ENCODE measurements at places on chromosomes 13 and 19. TPM values are rescaled to one million over a fixed set of nuclear protein-coding genes. Genes with fewer than 3 reads are reported as not detected.

GRCh38 chr19:55092423-55093318 lies 17.0 kb downstream of the EPS8L1 start:
- DNase-seq: no peak

GRCh38 chr19:35231956-35232645 lies 3.6 kb upstream of the FAM187B start:
- DNase-seq: no peak

DNA sequence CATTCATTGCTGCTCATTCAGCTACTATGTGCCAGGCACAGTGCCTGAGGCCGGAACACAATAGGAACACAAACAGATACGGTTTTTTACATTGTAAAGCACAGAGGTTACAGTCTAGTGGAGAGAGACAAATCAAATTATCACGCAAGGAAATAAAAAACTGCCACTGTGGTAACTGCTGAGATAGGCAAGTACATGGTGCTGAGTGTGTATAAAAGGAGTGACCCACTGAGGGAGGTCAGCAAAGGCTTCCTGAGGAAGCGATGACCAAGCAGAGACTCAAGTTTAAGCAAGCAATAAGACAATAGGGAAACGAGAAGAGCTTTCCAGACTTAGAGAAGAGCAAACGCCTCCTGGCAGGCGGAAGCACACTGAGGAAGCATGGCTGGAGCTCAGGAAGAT lies 56.4 kb downstream of the NUFIP1 start:
- no peak for DNase-seq

GRCh38 chr13:110921209-110921608 lies 6.3 kb upstream of the ANKRD10 start:
- DNase-seq: no peak

- no peak for DNase-seq
Observed at GRCh38 chr19:11942008-11942842, 17.3 kb downstream of the ZNF700 start.

- DNase-seq: no peak
Observed at GRCh38 chr13:112837371-112838037, 131.5 kb upstream of the MCF2L start.

DNA sequence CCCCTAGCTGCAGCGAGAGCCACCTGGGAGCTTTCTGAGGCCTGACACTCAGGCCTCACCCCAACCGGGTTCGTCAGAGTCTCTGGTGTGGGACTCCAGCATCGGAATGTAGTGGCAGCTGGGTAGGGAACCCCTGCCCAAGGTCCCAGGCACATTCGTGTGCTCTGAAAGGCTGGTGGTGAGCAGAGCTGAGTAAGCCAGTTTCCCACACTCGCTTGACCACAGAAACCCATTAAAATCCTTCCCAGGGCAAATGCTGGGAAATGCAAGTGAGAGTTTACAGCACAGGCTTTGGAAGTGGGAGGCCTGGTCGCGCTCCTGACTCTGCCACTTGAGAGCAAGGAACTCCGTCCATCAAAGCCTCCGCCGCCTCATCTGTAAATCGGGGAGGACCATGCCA lies 4.2 kb downstream of the TRAPPC6A start:
- no peak for DNase-seq

B3GNT8 gene
- polyA plus RNA-seq: 0.38 TPM

MCF2L gene
- polyA plus RNA-seq: not detected

TECR gene
- polyA plus RNA-seq: 148 TPM

IL27RA gene
- 48.4 TPM for polyA plus RNA-seq
